Nucleus accumbens (tissue), 56 donors: ENCODE measurements at places on chromosomes 4 and X.

- DNase-seq, result no peak
Measured at GRCh38 chr4:171342646-171343045, 470.6 kb upstream of the GALNTL6 start.

DNA sequence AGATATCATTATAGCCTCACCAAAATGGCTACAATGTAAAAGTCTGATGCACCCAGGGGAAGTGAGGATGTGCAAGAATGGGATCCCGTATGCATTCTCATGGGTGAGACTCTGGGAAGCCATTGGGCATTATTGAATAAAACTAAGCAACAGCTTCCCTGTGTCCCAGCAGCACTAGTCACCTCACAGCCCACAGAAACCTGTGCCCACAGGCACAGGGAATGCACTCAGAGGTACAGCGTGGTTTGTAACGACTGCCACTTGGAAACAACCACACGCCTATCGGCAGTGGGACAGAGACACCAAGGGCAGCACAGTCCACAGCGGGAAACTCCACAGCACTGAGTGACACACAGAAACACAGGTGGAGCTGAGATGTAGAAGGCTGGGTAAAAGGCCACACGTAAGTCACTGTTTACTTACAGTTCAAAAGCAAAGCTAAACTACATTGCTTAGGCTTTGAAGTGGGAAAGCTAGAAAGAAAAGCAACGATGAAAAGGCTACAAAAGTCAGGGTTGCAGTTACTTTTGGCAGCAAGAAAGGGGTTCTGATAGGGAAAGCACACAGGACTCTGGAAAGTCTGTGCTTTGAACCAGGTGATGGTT, 69.2 kb downstream of the HAUS3 start:
- no peak for DNase-seq

DNA sequence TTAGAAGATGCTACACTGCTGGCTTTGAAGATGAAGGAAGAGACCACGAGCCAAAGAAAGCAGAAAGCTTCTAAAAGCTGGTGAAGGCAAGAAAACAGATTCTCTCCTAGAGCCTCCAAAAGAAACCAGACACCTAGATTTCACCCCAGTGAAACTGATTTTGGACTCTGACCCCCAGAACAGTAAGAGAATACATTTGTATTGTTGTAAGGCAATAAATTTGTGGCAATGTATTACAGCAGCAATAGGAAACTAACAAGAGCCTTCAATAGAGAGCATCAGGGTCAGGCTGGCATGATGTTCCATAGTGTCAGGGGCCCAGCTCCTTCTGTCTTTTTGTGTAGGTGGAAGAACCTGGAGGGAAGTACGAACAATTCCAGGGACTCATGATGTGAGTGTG, 6.0 kb upstream of the TEC start:
- DNase-seq, result no peak

GRCh38 chr4:52358366-52358765, 300.7 kb downstream of the USP46 start:
- DNase-seq, result no peak

DNA sequence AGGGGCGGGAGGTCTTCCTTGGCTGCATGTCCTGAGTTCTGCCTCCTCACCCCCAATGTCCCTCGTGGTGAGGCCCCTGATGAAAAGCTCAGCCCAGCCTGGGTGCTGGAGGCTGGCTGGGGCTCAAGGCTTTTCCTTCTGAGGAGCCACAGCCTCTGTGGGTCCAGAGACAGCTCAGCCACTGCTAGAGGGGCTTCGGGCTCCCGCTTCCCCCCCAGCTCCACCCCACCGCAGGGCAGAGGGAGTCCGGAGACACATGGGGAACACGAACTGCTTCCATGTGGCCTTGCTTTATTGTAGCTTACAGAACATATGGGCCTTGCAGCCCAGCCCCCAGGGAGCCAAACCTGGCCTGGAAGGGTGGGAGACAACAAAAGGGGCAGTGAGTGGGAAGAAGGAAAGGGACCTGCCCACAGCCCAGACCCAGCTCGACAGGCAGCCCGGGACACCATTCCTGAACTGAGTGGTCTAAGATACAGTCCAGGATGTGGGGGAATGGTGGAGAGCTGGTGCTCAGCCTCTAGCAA, 89.9 kb upstream of the NKX1-1 start:
- no peak for DNase-seq
